ENCODE measurements at places on chromosomes 16 and 17.

DNA sequence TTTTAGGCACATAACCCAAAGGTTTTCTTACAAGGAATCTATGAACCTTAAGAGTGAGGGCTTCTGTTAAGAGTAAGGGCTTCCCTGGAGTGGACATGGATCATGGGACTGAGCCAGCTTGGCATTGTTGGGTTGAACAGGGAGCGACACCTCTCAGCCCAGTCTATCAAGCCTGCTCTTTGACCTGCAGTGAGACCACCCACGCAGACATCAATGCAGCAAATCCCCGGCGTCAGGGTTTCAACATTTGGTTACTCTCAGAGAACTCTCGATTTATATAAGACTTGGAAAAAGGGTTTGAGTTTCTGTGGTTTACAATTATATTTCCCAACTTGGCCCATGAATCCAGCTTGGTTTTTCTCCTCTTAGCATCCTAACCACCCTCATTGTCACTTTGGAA is 299.9 kb downstream of the WWOX start:
- ATAC-seq: no peak

- no peak for ATAC-seq
These were observed 64.6 kb downstream of the CYTH1 start for GRCh38 chr17:78717431-78717980.

- no peak for ATAC-seq
These were observed 609.9 kb upstream of the SALL1 start for GRCh38 chr16:51761001-51761400.

GRCh38 chr17:71392715-71393567 is 727.9 kb upstream of the SOX9 start:
- no peak for ATAC-seq

DNA sequence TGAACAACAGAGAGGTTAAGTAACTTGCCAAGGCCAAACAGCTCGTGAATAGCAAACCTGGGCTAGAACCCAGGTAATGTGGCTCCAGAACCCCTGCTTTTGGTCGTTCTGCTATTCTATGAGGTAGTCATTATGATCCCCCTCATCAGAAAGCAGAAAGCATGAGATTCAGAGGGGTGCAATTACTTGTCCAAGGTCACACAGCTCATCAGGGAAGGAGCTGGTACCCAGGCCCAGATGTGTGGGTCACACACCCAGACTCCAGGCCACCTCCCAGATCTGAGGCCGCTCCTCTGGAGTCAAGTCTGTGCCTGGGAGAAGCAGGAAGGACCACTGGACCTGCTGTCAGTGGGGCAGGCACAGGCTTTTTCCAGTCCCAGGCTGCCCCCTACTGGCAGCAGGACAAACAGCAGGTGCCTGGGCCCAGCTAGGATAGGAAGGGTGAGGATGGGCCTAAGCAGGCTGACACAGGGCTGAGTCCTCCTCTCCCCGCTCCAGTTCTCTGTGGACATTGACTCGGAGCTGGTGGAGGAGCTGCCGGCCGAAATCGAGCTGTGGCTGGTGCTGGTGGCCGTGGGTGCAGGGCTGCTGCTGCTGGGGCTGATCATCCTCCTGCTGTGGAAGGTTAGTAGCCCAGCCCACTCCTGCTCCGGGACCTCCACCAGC is 7.8 kb upstream of the PDK2 start:
- ATAC-seq: peak; percentile 86

DNA sequence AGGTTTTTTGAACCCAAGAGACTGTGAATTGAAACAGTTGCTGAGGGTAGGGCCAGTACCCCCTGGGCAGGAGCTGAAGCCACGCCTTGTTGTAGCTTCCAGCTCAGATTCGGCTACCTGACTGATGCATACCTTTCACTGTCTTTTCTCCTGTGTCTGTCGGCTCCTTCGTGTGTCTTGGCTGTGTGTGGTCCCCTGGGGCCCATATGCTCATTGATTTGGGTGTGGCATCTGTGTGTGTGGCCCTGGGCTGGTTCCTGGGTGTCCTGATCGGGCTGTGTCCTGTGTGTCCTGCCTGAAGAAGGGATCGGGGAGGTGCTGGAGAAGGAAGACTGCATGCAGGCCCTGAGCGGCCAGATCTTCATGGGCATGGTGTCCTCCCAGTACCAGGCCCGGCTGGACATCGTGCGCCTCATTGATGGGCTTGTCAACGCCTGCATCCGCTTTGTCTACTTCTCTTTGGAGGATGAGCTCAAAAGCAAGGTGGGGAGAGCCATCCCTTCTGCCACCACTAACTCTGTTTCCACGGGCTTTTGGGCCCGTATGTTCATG is 20.9 kb downstream of the CASKIN2 start:
- ATAC-seq: no peak

DNA sequence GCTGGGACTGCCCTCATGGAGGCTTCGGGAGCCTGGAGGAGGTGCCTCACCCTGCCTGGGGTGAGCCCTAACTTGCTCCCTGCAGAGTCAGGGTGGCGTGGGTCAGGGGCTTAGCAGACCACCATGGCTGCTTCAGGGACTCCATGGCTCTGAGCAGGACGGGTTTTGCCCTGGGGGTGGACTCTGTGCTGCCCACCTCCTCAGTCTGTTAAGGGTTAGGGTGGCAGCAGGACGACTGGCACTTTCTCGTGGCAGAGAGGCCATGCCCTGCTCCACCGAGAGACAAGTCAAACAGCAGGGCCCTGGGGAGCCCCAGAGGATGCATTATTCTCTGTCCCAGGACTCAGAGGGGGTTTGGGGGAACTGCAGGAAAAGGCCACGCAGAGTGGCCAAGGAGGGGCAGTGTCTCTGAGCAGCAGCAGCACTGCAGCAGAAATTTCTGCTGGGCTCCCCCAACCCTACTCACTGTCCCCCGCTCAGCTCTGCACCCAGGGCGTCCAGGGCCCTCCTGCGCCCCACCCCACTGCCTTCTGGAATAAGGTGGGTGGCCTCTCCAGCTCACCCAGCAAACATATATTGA is 1.8 kb upstream of the PRSS22 start:
- ATAC-seq: peak; percentile 18

DNA sequence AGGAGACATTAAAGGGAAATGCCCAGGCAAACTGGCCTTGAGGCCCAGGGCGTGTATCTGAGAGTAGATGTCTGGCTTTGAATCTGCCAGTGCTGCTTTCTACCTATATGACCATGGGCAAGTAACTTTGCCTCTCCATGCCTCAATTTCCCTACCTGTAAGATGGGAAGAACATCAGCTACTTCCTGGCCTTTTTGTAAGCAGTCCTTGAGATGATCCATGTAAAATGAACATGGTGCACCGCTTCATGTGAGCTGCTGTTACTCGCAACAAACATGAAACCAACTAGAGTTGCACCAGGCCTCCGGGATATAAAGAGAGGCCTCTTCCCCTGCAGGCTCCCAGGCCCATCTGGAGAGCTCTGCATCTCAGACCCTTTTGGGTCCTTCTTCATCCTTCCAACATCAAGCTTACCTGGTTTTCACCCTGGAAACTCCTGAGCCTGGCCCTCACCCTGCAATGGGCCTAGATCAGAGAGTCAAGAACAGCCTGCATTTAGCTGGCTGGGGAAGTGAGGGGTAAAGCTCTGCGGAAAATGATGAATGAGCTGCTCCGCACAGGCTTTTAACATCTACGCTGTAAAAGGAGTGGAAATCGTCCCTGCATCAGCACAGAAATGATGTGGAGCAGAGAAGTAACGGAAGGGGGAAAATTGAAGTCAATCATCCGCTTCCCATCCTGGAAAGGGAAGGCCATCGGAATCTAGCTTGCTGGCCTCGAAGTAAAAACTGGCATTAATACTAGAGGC is 2.3 kb upstream of the MYH11 start:
- ATAC-seq: no peak

DNA sequence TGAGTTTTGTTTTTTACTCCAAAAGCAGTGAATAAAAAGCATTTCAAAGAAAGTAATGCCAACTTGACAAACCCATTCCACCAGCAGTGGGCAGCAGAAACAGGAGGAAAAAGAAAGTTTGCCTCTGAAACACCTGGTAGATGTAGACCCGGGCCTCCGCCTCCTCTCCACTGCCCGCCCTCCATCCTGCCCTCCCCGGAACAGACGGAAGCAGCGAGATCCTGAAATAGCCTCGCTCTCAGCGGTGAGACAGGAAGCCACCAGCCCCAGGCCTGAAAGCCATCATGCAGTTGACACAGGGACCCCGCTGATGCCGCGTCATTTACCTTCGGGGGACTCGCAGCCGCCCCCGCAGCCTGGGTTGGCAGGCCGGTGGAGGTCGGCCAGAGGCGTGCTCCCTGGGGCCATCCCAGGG is 67.8 kb downstream of the C16orf78 start:
- peak; percentile 76 for ATAC-seq

- no peak for ATAC-seq
These were observed 30.5 kb downstream of the PIK3R6 start for GRCh38 chr17:8836821-8837562.

DNA sequence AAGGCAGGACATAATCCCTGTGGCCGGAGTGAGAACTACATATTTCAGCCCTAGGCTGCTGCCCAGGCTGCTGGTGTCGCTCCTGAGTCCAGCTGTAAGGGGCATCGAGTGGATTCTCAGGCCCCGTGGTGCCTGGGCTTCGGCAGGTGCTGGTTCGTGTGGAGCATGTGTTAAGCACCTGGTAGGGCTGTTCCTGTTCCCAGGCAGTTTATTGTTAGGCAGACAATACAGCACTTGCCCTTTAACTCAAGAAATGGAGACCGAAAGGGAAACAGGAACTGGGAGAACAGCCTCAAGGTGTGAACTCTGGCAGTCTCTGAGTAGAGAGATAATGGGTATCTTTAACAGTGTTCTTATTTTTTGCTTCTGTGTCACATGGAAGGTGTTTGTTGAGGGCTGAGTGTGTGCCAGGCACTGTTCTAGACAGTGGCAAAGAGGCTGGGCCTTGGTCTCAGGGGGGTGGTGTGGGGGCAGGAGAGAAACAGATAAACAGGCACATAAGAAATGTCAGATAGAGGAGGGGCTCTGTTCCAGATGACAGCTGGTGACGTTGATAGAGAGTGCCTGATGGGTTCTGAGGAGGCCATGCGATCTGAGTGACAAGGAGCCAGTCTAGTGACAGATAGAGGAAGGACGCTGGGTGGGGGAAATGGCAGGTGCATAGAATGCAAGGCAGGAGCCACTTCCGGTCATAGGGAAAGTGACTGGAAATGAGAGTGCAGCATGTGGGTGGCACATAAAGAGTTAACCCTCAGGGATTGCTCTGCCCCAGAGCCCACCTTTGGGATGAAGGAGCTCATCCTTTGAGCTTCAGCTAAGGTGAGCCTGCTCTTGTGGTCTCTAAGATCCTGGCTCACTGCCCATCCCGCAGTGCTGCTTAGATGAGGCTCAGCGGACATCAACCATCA is 33.8 kb downstream of the EPN2 start:
- ATAC-seq: peak; percentile 86

DNA sequence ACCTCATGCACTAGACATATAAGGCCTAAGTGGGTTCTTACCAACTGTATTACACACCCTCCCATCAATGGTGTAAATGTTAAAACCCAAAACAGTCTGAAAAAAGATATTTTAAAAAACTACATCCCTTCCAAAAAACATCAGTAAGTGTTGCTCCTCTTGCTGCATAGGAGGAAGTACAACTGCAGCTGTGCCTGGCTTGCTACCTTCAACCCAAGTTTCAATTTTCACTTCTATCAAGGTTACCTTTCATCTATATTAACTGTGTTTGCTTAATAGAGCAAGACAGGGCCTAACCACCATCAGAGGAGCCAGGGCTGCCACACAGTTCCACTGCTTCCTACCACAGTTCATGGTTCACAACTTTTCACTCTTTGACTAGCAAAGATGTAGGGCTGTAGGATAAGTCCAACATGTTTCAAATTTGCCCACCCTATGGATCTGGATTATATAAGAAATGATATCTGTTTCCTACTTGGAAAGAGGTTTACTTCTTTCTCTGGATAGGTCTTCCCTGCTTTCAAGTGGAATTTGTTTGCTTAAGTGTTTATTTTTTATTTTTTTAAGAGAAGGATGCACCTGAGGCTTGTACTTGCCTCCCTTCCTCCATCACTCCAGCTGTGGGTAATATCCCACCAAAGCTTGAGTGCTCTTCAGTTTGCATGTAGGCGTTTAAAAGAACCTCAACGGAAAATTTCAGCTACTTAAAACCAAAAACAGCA is 56.7 kb downstream of the GRB7 start:
- peak; percentile 98 for ATAC-seq

DNA sequence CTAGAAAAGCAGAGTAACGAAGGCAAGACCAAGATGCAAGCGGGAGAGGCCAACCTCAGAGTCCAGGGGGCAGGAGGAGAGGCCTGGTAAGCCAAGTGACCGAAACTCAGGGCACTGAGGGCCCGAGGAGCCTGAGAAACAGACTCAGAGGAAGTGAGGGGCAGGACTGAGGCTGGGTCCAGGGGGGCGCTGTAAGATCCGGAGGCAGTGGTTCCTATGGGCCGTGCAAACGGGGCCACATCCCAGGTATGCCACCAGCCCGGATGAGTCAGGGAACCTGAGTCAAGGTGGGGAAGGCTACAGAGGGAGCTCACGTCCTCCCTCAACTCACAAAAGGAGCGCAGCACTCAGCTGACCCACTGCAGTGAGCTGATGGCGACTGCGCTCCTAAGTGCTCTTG is 8.3 kb downstream of the ZDHHC7 start:
- ATAC-seq: no peak

GRCh38 chr17:38921756-38922411 is 3.5 kb upstream of the LASP1NB start:
- peak; percentile 72 for ATAC-seq

Measured in stimulated activated memory B cell treated with anti-CD40 and anti-IgM and Interleukin-4, amounts not matched to agents 10 μg/mL and 1 μg/mL and 100 μg/mL, for 72 hours (primary cell).